ENCODE measurements at places on chromosomes 3 and 15.
A peak's percentile ranks its signal among the peaks of the same experiment; 100 is the strongest.

DNA sequence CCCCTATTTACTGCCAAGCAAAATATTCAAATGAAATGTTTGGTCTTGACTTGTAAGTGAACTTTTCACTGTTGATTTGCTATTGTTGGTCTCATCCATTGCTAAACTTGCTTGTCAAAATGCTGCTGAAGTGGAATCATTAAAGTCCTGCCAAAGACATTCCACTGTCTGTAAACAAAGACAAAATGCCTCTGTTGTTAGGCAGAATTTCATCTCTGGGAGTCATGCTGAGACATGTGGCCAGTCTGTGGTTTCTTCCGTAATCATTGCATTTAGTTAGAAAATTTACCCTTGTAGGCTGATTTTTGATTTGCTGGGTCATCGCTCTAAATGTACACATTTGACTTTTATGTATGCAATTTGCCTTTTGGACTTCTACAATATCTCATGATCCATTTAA lies 577.7 kb downstream of the MECOM start:
- DNase-seq = no peak

DNA sequence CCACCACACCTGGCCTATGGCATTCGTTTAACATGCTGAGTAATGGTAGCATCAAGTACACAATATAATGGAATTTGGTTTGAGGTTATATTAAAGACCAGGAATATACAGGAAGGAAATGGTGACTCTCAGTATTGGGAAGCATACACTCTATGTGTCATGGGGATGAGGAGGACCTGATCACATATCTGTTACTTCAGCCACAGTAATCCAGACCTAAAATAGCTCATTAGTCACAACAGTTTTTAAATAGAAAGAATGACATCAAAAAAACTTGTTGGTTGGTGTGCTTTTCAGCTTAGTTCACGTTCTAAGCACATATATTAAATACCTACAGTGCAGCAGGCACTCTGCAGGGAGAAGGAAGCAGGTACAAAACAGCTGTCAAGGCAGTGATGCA lies 52.5 kb upstream of the ATP2C1 start:
- DNase-seq = no peak

DNA sequence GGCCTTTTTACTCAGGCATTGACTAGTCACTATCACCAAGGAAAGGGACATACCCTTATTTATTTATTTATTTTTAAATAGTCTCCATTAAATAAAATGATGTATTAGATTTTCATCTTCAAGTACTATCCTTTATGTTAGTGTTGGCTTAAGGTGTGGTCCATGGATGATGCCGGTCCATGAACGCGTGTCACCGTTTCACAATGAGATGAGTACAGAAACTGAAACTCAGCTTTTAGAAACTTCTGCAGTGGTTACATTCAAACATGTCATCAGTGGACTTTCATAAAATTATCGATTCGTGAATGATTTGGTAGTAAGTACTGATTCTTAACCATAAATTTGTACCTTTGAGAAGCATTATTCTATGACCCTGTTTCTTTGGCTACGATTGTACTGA lies 166.6 kb downstream of the SATB1 start:
- DNase-seq = no peak

GRCh38 chr3:121981473-121981872 lies 40.6 kb downstream of the ILDR1 start:
- no peak for DNase-seq

- no peak for DNase-seq
Measured at GRCh38 chr3:186280737-186281136, 81.3 kb downstream of the DGKG start.

GRCh38 chr3:71723452-71724170 lies 1.6 kb downstream of the EIF4E3 start:
- DNase-seq = no peak

DNA sequence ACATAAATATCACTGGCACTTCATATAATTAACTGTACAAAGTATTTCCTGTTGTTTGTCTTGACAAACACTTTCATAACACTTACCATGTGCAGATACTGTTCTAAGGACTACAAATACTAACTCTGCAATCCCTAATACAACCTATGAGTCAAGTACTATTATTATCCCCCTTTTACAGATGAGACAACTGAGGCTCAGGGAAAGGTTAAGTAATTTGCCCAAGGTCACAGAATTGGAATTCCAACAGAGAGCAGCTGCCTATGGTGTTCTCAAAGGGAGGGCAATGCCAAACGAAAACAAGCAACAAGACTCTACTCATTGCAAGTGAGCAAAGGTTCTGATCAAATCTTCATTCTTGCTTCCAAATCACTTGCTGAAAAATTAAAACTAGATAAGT lies 85.9 kb downstream of the MAGI1 start:
- DNase-seq = no peak

DNA sequence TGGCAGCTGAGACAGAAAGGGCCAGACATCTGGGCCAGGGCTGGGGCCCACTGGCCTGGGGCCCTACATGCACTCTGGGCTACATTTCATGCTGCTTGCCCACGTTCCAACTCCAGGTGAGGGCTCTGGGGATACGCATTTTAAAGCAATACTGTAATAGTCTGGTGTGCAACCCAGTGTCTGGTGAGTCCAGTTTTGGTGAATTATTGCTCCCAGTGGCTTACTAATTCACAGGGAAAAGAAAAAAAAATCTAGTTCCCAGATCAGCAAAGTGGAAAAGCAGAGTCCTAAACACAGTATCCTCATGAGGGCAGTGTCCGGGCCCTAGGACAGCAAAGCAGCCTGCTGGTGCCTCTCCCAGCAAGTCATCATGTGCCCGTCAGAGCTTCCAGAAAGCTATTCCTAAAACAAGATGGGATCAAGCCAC lies 82.4 kb downstream of the CCNL1 start:
- no peak for DNase-seq

DNA sequence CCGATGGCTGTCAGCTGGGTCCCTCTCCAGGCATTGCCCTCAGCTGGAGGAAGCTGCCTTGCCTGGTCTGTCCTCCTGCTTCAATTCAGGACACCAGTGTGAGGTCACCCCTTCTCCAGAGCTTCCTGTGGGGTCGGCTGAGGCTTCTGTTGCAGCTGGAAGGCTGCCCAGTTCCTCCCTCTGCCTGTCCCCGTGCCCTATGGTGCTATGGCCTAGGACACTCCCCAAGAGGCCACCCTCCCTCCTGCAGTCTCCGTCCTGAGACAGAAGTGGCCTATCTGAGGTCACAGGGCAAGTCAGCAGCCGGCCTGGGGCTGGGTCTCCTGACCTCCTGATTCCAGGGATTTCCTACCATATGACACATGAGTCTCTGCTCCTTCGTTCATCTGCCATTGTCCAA lies 57.9 kb downstream of the RASGRF1 start:
- DNase-seq = no peak

DNA sequence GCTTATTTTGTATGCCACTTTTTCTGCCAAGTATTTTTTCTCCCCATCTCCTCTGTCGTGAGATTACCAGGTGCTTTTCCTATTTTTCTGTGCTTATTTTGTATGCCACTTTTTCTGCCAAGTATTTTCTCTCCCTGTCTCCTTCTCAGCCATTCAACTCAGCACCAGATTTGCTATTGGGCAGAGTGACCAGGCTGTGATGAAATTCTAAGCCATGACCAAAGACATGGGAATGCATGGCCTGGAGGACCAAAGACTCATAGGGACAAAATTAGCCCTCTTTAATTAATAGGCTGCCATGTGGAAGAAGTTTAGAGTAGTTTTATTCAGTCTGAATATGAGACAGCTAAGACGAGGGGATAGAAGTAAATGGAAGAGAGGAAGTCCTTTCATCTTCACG lies 257.4 kb downstream of the SQOR start:
- no peak for DNase-seq

GRCh38 chr3:25534007-25534406 lies 105.9 kb downstream of the RARB start:
- no peak for DNase-seq

DNA sequence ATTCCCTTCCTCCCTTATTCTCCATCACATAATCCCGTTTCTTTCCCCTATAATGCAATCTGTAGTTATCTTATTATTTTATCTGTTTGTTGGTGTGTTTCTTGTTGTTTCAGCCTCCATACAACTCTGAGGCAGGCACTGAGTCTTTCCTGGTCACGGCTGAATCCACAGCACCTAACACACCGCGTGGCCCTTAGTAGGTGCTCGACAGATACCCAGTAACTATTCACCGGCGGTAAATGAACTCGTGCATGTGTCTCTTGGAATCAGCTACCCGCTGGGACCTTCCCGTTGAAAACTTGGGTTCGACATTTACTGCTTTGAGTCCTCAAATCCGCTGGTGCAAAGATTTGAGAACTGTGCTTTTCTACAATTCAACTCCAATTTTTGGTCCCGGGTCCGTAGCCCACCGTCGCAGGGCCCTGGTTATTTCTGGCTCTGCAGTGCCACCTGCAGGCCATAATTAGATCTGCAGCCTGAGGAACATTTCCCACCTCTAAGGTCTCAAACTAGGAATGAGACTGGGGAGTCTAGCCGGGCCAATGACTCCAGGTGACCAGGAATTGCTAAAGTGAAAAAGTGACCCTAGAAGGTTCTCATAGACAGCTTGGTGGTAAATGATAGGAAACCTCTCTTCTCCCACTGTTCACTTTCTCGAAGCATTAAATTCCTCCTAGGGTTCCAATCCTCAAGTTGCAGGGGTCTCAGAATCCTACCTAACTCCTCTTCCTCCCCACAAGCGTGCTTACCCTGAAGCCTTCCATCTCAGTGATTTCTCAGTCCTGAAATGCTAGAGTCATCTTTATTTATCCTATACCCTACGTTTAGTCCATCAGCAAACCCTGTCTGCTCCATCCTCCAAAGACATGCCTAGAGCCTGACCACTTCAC lies 40.0 kb upstream of the TRH start:
- no peak for DNase-seq

DNA sequence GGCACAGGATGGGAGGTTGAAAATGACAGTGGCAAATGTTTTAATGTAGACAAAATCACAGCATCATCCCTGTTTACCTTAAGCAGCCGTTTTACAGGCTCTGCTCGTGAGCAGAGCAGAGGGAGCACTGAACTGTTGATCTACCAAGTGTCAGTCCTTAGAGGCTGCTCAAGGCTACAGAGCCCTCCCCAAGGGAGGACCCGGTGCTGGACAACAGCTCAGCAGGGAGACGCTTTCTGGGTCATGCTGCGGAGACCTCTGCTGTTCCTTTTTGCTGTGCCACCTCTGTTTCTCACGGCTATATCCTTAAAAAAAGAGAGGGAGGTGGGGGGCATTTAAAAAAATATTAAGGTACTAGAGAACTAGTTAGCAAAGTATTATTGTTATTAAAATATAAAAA lies 400.2 kb downstream of the GABRB3 start:
- no peak for DNase-seq

DNA sequence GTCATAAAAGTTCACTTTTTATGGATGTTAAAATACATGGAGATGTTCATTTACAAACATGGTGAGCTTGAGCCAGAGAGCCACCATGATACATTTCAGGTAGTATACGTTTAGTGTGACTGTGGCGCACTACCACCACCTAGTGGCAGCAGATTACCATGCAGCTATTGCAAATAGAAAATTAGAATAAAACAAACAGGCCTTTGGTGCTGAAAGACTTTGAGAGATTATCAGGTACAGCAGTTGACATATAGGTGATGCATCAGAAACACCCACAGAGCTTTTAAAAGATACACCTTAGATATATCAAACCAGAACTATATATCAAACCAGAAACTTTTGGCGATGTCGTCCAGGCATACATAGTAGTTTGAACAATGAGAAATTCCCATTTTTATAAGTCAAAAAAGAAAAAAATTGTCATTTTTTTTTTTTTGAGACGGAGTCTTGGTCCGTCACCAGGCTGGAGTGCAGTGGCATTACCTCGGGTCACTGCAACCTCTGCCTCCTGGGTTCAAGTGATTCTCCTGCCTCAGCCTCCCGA lies 42.0 kb upstream of the ICE2 start:
- no peak for DNase-seq

DNA sequence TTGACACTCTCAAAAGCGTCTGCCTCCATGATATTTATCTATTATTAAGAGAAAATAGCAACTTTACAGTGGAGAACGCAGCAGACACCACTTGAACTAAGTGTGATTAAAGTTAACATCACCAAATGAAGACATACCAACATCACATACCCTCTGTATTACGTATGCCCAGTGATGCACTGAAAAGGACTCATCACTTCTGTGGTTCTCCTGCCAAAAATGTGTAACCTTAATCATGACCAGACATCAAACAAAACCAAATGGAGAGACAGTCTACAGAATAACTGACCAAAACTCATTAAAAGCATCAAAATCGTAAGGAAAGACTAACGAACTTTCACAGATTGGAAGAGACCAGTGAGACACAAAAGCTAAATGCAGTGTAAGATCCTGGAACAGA lies 103.2 kb downstream of the PPP2R3A start:
- no peak for DNase-seq

DNA sequence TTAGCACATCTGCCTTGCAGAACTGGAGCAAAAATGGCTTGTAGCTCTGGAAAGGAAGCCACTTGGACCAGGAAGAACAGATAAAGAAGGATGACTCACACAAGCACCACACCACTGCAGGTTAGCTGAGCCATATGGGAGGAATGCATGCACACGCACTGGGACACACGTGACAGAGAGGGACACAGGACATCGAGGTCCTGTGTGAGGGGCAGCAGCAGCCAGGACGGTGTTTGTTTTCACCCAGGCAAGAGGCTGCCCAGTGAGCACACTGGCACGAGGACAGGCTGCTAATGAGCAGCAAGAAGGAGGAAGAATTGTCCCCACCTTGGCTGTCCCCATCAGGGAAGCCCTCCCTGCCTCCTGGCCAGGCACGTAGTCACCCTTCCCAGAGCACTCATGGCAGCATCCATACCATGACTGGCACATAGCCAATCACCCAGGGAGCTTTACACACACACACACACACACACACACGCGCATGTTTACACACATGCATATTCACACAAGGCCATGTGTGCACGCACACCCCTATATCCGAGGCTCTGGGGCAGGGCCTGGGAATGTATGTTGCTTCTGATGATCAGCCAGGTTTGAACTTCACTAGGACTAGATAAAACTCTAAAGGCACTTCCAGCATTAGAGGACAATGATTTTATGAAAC lies 24.0 kb upstream of the SPTBN5 start:
- DNase-seq = no peak

DNA sequence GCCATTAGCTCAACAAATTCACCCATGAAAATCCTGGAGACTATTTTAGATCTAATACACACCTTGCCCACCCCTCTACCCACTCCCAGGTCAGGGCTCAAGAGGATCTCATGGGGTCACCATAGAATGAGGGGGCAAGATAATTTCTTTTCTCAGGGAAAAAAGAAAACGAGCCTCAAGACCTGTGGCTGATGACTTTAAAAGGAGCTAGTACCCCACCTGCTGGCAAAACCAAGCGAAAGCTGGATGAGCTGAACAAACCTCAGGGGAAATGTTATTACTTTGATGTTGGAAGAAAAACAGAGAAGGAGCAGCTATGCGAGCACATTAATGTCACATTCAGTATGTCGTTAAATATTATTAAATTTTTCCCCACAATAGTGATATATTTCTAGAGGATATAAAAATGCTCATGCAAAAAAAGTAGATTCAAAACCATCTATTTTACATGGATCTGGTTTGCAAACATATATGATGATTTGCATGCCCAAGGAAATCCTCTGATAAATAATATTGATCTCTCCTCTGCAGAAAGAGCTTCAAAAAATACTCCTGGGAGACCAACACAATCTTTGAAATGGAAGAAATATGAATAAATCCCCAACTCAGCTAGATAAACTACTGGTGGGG lies 37.7 kb downstream of the PLD1 start:
- DNase-seq = peak; percentile 34

GRCh38 chr3:43296565-43296964 lies 10.2 kb downstream of the SNRK start:
- DNase-seq = no peak

GRCh38 chr15:93823971-93824913 lies 407.1 kb upstream of the MCTP2 start:
- no peak for DNase-seq

All from NCI-H1417 treated with DMSO at 0.1 percent for 48 hours (cell line).